Activated CD8-positive, alpha-beta T cell treated with anti-CD3 and anti-CD28 coated beads, Interleukin-2, amount 10 ng/mL, durations not matched to agents 7 days and 5 days (primary cell): ENCODE measurements at places on chromosomes 11 and 22. TPM values are rescaled to one million over a fixed set of nuclear protein-coding genes. Genes with fewer than 3 reads are reported as not detected.

ST13 gene
- total RNA-seq, result 141 TPM

OR51A2 gene
- not detected for total RNA-seq

TMPRSS13 gene
- total RNA-seq, result 2.5 TPM

OR10D3 gene
- total RNA-seq, result not detected

OR4D9 gene
- not detected for total RNA-seq

POGLUT3 gene
- total RNA-seq, result 31.5 TPM

GRM5 gene
- total RNA-seq, result not detected

MYRF gene
- total RNA-seq, result 2.8 TPM

MOGAT2 gene
- total RNA-seq, result not detected

NTM gene
- not detected for total RNA-seq

MAJIN gene
- total RNA-seq, result not detected

ABTB2 gene
- 0.97 TPM for total RNA-seq

INS gene
- total RNA-seq, result not detected

OR4C46 gene
- not detected for total RNA-seq

SLC7A4 gene
- 0.16 TPM for total RNA-seq

ENDOD1 gene
- total RNA-seq, result 23.4 TPM

IGLL1 gene
- total RNA-seq, result not detected

DPP3 gene
- total RNA-seq, result 73.3 TPM

PHLDA2 gene
- total RNA-seq, result 2.6 TPM

MUC6 gene
- not detected for total RNA-seq

HTR3A gene
- not detected for total RNA-seq

KCNJ1 gene
- total RNA-seq, result not detected

CWC15 gene
- 79.5 TPM for total RNA-seq

TUBA8 gene
- 1.5 TPM for total RNA-seq

TRIM34 gene
- total RNA-seq, result 12.3 TPM

ACTN3 gene
- not detected for total RNA-seq

TRIM49 gene
- total RNA-seq, result not detected

SYCE3 gene
- total RNA-seq, result not detected

KRTAP5-8 gene
- 0.24 TPM for total RNA-seq

SIRT3 gene
- 13.1 TPM for total RNA-seq

SLC22A9 gene
- not detected for total RNA-seq

C11orf86 gene
- not detected for total RNA-seq

RIMBP3C gene
- total RNA-seq, result 0.08 TPM

DEFB131B gene
- not detected for total RNA-seq

EI24 gene
- total RNA-seq, result 45.8 TPM

PIWIL4 gene
- 0.53 TPM for total RNA-seq

OR52E4 gene
- total RNA-seq, result not detected

API5 gene
- 115 TPM for total RNA-seq
